GOT3 (cell line): ENCODE measurements at places on chromosomes 1 and 21.

DNA sequence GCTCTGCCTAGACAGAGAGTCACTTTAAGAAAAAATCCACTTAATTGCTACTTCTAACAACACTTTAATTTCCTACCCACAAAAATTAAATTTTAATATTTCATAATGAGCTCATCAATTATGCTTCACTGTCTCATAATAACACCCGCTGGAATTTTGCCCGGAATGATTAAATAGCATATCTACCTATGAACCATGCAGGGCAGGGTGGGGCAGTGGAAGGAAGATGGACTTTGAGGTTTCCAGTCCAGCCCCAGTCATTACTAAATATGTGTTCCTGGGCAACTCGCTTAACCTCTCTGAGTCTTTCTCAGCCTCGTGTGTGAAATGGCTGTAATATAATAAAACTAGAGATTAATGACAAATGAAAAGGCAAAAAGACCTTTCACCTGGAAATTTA, 32.8 kb upstream of the SLC45A1 start:
- no peak for DNase-seq

- no peak for DNase-seq
These were observed 8.5 kb downstream of the C1orf141 start for GRCh38 chr1:67126111-67126746.

DNA sequence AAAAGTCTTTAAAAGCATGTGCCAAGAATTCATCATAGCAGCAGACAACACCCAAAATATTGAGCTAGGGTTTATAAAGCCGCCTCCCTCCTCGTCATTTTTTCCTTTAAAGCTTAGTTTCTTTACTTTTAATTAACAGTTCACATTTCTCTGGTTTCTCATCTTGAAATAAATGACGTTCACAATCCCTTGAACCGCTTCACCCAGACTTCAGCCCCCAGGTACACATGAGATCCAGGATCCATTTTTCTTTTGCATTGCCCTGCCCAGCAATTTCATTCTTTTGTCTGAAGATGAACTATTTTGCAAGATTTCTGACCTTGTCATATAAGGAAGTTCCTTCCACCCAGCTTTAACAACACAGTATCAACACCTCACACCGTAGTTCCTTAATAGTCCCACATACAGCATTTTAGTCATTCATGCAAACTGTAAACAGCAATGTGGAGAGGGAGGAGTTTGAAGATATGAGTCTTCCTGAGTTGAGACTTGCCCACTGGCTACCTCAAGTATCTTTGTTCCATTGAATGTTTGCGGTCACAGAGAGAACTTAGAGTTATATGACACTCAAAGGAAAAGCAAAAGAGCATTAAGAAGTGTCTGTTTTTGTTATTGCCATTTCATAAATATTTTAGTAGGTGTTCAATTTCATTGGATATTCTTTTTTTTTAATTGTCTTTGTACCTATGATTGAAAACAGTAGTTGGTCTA, 35.3 kb upstream of the CACYBP start:
- DNase-seq = no peak

GRCh38 chr21:25283720-25284119, 323.6 kb downstream of the MRPL39 start:
- DNase-seq = no peak

- no peak for DNase-seq
These were observed 25.2 kb downstream of the ACKR1 start for GRCh38 chr1:159229896-159230295.
